ENCODE measurements at places on chromosomes 6 and 20.

DNA sequence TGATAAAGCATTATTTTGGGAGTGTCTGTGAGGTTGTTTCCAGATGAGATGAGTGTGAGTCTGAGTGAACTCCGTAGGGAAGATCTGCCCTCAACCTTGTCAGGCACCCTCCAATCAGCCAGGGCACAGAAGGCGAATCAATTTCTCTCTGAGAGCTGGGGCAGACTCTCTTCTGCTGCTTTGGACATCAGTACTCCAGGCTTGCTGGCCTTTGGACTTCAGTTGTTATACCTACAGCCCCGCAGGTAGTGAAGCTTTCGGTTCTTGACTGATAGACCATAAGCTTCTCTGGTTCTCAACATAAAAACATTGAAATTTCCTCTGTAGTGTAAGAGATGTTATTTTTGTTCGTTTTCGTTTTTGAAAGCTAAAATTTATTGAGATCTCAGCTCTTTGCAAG lies 71.4 kb downstream of the MAFB start:
- DNase-seq = no peak

DNA sequence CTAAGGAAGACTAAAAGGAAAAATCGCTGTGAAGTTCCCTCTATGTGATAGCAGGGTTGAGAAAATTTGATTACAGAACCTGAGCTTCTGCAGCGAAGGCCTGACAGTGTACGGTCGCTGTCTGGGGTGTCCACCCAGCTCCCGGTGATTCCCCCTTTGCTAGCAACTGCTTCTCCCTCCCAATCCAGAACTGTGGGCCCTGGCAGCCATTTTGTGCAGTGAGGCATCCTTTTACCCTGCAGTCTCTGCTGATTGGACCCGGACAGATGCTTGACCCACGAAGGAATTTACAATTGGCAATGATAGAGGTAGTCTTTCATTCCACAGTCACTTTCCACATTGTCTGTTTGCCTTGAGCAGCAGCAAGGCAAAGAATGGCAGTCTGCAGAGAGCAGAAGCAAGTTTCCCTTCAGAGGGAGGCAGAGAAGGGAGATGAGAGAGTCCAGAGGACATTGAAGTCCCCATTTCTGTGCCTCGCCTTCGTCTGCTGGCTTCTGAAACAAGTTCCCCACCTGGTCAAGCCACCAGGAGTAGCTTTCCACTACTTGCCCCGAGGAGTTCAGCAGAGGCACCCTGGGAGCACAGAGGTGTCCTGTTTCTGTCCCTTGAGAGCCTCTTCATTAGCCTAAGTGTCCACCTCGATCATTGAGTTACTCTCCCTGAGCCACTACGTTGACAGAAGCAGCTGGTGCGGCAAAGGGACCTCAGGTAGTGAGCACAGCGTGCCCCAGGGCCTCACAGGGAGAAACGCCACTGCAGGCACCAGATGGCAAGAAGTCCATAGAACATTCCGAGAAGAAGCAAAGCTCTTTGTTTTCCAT lies 370.3 kb downstream of the NRN1 start:
- no peak for DNase-seq

DNA sequence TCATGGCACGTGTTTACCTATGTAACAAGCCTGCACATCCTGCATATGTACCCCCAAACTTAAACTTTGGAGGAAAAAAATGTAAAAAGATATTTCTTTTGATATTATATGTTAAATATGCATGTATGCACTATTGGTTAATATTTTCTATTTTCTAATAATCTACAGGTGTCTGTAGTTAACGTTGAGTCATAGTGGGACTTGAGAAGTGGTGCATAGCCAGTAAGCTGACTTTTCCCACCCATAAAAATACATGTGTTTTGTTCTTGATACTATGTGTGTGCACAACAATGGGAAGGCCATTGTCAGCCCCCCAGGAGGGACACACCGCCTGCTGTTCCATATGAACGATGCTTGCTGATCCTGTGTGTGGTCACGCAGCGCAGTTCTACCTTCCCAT lies 49.1 kb downstream of the FAM120B start:
- no peak for DNase-seq

DNA sequence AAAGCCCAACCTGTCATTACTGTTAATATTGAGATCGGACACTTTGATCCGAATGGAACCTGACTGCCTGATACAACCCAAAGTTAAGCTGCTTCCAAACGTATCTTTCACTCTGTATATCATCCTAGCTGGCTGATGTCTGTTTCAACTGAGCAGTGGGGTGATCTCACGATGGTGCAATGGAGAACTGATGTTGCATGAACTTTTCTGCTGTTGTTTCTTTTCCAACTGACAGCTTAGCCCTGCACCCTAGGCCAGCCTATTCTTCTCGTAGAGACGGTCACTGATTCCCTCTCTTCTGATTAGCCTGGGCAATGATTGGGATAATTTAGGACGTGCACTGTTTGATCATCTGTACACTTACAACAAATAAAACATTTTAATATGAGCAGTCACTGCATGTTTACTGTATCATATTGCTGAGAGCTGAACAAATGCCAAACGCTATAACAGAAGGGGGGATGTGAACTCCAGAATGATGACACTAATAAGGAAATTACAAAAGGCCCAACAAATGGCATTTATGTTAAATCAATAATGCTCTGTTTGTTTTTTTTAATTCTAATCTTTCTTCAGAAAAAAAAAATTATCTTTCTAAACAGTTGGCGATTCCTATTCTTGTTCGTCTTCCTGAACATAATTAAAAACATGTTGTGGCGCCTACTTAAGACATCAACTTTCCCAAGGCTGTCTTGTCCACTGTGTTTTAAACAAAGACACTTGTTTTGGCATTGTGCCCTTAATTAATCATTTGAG lies 184.8 kb downstream of the ZNF217 start:
- no peak for DNase-seq

- peak; percentile 82 for DNase-seq
Measured at GRCh38 chr6:47915017-47915416, 133.2 kb downstream of the OPN5 start.
